ENCODE measurements at places on chromosomes 7 and 10.

DNA sequence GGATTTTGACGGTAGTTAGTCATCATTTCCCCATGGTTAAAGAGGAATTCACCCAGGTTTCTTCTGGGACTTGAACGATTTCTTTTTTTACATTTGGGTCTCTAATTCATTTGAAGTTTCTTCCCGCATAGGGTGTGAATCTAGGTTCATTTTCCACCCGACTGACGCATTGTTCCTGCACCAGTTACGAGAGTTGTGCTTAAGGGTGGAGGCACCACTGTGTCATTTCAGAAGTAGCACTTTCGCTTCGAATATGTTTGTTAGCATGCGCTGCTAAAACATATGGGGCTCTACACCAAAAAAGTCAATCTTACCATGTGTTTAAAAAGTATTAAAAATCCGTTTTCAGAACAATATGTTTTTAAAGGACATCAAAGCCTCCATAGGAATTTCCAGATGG, 140.3 kb downstream of the VIPR2 start:
- no peak for DNase-seq

DNA sequence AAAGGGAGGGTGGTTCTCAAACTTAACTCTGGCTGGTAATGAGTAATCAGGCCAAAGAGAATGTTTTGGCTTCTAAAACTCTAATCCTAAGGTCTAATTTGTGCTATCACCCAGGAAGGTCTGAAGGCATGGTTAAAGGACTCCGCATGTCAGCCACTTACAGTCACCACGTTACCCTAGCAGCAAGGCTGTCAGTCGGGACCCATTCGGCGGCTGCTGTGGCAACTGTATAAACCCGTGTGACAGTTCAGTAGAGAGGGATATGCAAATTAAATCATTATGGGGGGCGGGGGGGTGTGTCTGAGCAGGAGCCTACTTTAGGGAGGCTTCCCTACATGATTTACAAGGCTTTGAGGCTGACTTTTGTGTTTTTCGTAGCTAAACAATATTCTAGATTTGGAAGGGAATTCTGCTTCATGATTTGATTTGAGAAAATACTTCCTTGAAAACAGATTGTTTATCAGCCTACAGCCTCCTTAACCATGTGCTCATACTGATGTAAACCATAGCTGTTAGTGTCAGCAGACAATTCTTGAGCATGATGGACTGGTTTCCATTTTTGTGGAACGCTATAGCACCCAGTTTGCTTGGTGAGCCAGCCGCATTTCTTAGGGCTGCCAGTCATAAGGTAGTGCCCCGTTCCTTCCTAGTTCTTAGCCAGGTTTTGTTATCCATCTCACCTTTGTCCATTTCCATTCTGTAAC, 284.4 kb downstream of the USP6NL start:
- no peak for DNase-seq

DNA sequence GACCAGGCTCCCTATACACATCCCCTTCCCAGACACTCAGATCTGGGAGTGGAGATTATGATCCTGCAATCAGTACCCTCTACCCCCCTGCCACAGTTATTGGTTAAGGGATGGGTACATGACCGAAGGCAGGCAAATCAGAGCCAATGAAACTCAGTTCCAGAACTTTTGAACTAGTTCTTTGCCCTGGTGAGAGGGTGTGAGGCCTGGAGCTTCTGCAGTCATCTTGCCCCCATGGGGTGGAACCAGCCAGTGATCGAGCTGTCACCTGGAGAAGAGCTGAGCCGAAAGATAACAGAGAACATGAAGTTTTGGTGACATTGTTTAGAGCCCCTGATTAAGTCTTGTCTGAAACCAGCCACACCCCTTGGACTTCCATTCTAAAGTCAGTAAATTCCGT, 88.2 kb upstream of the DUSP5 start:
- no peak for DNase-seq

DNA sequence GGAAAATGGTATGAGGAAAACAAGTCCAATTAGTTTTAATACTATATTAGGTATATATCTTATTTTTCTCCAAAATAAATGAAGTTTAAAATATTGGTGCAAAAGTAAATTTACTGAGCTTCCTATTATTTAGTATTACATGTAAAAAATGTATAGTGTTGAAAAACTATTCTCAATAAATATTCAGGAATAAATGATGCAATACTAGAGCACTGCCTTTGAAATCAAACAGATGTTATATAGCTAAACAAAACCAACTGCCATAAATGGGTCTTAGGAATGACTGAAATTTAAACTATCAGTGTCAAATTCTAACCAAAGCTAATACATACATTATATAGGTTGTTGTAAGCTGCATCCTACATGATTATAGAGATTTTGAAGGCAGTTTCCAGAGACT, 1434.0 kb upstream of the LRRTM3 start:
- no peak for DNase-seq

DNA sequence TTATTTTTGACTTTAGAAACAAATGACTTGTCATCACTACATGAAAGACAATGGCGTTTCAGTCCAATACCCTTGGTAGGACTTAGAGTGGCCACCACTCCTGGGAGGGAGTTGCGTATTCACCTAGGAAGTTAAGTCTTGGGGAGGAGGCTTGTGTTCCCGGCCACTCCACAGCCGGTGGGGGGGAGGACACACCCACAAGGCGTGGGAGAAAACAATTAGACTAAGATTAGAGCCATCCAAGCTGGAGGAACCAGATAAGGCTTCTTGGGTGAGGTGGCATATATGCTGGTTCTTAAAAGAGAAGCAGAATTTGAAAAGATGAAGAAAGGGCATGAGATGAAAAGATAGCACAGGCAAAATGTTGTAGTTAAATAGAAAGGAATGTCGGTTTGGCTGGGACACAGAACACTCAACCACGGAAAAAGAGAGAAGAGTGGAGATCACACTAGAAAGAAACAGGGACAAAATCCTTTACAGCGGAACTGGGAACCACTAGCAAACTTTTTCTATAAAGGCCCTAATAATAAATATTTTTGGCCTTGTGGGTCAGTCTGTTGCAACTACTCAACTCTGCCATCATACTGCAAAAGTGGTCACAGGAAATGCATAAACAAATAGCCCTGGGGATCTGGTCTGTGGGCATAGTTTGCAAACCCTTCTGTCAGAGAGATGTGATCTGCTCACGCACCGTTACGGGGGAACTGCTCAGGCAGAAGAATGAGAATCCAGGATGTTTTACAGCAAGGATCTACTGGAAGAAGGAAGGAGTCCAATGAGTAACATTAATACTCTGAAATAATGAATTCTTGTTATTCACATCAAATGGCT, 651.8 kb downstream of the PARD3 start:
- no peak for DNase-seq

GRCh38 chr10:3487228-3487627, 297.8 kb downstream of the KLF6 start:
- no peak for DNase-seq

DNA sequence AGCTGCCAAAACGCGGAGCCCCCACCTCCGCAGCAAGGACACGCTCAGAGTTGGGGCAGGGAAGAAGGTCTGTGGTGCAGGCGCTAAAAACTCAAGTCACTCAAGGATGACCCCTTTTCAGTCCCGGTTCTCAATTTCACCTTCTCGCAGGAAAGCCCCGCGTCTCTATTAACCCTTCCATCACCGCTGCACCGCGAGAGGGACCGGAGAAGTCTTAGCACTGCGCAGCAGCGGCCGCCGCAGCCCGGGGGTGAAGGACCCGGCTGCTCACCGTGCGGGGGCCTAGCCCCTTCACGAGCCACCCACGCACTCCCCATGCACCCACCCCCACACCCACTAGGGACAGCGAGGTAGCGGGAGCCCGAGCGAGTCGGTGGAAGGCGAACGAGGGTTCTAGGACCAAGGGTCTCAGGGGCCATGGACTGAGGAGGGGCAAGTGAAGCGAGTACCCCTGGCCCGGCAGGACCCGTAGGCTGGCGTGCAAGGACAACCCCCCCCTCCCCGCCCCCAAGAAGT, 162.9 kb downstream of the SH3PXD2A start:
- DNase-seq, result no peak

- DNase-seq, result no peak
Measured at GRCh38 chr10:101716891-101717659, 22.1 kb upstream of the FBXW4 start.

GRCh38 chr7:131234719-131235488, 92.8 kb upstream of the MKLN1 start:
- no peak for DNase-seq

DNA sequence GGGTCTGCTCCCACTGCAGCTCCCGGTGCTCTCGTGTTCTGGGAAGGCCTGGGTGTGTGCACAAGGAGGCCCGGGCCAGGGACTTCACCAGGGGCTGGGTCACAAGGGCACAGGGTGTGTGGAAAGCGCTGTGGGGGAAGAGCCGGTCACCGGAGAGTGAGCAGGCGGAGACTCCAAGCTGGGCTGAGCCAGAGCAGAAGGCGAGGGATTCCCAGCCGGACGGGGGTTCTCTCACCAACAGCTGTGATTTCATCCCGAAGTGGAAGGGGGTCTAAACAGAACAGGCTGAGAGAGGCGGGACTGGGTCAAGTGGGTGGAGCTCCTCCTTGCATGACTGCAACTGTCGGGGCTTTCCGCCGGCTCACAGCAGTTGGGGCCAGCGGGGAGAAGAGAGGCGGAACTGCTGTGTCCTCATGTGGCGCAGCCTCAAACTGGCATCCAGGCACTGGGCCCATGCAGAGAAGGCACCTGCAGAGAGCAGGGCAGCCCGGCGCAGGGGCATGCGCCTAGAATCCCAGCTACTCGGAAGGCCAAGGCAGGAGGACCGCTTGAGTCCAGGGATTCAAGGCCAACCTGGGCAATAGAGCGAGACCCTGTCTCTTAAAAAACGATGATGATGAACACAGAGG, 7.6 kb upstream of the ORAI2 start:
- no peak for DNase-seq

- DNase-seq, result no peak
Measured at GRCh38 chr7:137628216-137628615, 218.6 kb downstream of the DGKI start.

DNA sequence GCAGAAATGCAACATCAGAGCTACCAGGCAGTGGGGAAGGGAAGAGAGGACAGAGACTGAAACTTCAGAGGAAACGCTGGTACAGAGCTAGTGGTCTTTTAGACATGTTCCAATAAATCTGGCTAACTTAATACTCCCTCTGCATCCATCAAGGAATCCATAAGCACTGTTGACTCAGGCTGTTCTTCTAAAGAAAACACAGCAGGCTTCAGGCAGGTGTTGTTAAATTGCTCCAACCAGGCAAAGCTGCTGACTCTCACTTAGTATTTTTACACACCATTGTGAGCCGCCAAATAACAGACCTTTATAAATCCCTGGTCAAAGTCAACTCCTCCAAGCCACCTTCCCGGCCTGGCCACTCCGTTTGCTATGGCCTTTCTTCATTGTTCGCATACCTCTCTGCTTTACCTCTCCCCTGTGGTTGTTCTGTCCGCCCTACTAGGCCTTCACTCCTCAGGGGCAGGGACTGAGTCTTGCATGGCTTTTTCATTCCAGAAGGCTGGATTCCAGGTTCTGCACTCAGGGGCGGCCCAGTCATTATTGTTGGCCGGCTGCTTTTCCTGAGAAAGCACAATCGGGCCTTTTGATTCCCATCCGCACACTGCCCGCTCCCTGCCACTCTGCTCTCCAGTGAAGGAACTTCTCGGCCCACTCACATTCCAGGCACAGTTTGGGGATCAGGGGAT, 18.4 kb downstream of the CREB3L2 start:
- no peak for DNase-seq
